ENCODE measurements at places on chromosomes 5 and 9.

DNA sequence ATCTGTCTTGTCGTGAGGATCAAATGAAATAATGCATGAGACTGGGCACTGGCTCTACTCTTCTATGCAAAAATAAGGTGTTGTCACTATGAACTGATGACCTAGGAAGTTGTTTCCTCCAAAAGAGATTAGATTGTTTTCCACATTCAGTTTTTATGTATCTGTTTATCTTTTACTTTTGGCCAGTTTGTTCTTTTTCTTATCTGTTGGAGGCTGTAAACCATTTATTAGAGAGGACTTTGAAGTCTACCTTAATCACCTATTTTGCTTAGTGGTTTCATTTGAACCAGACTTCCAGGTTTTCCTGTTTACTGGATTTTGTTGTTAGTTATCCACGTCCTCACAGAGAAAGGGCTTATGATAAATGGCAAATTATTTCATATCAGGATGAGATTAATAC, 21.5 kb upstream of the GDA start:
- no peak for DNase-seq

DNA sequence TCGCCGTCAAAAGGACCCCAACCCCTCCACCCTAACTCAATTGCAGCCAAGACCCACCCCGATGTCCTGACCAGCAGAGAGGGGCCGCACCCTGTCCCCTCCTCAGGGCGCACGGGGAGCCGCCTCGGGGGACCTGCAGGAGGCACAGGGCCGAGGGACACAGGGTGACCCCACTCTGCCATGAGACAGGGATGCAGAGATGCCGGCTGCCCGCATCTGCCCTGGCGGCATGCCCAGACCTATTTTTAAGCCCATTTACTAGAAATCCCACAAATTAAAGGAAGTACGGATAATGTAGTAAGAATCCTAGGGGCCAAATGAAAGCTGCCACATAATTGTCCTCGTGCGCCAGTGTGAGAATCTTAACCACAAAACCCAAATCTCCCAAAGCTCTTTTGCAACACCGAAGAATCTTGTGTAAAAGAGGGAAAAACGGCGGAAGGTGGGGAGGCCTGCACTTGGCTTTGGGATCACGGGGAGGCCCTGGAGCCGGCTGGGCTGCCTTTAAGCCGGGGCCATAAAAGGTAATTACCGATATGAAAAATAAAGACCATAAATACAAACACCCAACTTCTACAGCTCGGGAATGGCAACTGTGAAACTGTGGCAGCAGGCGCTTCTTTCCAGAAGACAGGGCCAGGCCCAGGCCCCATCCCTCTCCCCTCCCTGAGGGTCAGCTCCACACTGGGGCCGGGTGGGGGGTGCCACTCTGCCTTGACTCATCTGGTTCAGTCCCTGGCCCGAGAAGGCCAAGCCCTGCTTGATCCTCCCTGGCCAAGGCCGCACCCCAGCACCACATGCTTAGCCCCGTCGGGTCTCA, 35.0 kb downstream of the NACC2 start:
- DNase-seq = no peak

- DNase-seq = no peak
Observed at GRCh38 chr5:174083056-174083827, 37.7 kb downstream of the NSG2 start.

DNA sequence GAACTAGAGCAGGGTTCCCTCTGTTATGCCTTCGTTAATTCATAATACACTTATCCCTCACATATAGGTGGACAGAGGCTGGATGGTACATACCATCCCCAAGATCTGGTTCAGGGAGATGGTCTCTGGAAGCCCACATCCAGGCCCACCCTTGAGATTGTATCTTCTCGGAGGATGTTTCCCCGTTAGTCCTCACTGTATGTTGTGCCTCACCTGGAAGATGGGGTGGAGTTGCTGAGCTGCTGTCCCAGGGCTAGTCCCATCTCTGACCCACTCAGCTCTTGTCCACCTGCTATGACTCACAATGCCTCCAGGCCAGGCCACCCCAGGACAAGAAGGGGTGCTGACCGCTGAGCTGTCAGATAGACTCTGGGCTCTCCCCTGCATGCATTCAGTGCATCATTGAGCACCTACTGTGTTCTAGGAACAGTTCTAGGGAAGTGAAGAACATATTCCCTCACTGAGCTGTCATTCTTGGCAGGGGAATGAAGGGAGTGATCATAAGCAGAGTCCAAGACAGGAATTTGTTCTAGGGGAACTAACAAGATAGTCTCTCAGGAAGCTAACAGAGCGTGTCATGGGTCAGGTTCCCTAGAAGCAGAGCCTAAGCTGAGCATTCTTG, at the start of gene CBY3:
Gene CBY3, minus strand, starts transcription at position 255 of the 622 bp plus-strand sequence. Its CDS starts 116 bp downstream, at position 139.
- no peak for DNase-seq

DNA sequence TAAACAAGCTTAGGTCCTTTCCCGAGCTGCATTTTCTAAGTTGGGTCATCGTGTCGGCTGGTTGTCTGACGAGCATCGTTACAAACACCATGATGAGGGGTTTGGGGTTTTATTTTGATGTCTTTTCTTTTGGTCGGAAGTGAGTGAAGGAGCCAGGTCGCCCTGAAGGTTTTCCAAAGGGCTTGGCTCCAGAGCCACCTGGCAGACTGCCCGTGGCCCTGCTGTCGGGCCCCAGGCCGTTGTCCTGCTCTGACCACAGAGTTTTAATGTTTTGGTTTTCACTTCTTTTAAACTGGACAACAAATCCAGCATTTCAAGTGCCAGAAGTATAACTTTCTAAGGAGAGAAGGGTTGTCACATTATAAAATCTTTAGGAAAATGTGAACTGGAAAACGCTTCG, 42.3 kb downstream of the TENT4A start:
- DNase-seq = no peak

GRCh38 chr5:140342896-140343295, 3.5 kb downstream of the HBEGF start:
- DNase-seq = no peak

DNA sequence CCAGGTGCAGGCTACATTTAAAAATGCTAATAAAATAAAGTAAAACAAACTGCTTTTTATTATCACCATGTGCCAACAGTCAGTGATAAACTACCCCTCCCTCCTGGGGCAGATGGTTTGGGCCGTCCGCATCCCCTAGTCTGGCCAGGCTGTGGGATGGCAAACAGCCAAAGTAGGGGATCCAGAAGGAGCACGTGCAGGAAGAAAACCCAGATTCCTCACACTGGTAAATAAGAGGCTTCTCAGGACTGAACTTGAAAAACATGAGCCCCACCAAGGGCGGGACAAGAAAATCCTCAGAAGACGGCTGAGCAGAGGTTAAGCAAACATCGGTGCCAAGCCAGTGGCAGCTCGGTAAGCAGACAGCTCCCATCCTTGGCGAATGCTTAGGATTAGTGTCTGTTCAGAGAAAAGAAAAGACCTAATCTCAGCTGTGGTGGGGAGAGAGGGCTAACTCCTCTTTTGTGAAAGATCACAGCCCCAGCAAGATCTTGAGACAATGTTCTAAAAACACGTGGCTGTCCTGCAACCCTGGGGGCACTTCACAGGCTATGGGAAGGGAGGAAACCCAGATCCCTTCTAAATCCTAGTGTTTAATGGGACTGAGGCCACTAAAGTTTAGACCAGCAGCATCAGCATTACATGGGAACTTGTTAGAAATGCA, 46.5 kb upstream of the GDNF start:
- DNase-seq = no peak

DNA sequence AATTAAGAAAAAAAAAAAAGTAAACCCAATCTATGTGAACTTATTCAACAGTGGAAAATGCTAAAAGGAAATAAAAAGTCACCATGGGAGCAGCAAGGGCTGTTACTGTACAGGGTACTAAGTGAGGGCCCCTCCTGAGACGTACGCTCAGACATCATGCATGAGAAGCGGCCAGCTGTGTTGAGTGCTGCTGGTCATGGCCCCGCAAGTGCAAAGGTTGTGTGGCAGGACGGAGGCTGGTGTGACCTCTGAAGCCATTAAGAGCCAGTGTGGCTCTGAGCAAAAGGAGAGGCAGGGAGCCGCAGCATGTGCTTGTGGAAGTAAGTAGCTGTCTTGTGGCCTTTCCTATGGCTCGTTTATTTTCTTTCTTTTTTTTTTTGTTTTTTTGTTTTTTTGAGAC, 3.1 kb upstream of the ZNF79 start:
- DNase-seq = no peak

GRCh38 chr5:92775711-92776615, 805.1 kb downstream of the NR2F1-AS1 start:
- DNase-seq = no peak

DNA sequence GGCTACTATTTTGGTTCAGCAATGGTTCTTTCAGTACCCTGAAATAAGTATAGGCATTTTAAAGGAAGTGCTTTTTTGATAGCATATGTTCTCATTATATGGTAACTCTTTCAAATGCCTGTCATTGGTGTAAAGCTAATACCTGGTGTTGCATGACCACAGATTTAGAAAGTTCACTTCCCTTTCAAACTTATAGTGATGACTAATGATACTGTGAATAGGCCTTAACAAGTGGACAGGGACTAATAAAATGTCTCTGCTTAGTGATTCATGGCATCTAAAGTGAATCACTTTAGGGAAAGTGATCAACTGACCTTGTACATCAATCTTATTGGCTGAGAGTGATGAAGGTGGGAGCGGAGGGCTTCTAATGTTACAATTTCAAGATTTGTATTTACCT, 21.6 kb downstream of the MRPL22 start:
- no peak for DNase-seq
